Activated CD8-positive, alpha-beta T cell treated with anti-CD3 and anti-CD28 coated beads, Interleukin-2, amount 10 ng/mL, durations not matched to agents 7 days and 5 days (primary cell): ENCODE measurements at places on chromosomes 5 and 9.

DNA sequence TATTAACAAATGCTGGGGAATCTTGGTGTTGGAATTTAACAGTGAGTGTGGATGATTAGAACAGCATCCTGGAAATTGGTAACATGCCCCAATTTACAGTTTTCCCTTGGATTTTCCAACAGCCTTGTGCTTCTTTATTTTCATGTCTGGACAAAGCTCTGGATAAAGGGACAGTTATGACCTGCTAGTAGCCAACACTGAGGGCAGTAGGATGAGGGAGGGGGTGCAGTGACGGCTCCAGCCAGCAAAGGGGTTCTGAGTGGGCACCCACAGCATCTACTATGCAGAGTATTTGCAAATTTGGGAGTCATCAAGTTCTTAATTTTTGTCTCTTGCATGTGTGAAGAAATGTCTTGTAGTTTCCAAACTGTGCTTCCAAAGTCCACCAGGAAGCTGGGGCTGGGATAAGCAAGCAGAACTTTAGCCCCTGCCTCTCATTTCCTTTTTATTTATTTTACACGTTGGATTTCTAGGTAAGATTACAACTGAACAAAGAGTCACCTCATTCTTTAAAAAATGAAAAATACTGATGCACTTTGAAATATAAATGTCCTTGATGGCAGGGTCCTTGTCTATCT lies 63.0 kb upstream of the SELENOP start:
- DNase-seq: no peak

- no peak for DNase-seq
Observed at GRCh38 chr5:176497852-176498251, 39.4 kb downstream of the RNF44 start.

DNA sequence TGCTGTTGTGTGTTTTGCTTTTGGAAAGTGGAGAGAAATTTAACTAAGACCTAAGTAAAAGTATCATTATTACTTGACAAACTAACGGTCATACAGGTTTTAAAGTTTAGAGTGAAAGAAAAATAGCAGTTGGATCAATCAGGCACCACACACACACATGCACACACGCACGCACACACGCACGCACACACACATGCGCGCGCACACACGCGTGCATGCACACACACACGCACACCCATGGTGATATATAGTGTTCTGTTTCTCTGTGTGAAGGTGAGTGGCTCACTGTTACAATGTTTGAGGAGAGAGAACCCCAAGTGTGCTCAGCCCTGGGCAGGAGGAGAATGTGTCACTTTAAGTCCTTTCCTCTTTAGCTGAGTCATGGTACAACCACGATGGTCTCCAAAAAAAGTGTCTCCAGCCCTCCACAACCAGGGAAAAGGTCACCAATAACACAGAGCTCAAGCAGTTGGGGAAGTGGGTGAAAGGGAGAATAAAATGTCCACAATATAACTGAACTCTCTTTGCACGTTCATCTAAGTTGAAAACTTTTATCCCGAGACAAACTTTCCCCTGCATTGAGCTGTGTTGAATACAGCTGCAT lies 3.2 kb downstream of the ZNF366 start:
- DNase-seq: no peak

GRCh38 chr5:116881921-116882531 lies 307.4 kb upstream of the SEMA6A start:
- DNase-seq: no peak

DNA sequence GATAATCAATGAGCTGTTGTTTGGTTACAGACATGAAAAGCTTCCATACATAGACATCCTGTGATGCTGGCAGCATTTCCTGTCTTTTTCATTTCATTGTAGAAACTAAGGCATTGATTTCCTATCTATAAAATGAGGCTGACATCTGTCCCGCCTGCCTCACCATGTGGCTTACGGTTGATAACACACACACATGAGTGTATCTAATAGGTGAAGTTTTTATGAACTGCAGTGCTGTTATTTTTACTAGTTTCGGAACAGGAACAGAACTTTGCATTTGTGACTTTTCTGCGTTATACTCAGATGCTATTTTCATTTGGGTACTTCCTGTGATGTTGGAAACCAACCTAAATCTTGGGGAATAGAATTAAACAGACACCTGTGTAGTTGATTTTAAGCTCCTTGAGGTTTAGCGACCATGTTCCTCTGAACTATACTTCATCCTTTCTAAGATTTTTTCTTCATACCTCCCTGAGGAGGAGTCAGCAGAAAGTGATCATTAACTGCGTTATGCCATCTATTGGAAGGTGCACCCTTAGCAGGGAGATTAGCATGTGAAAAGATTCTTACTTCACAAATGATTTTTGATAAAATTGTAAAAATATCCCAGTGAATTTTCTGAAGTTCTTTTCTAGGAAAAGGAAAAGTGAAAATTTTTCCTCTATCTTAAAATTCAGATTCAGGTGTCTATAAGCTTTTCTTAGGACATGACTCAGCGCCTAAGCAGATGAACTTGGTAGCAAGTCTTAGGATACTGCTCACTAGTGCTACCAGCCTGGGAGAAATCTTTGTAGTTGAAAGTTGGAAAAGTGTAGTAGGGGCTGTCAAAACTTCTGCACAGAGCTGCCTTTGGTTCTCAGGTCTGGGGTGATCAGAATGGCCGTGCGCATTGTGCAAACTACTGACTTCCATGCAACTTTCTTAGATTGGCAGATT lies 134.5 kb downstream of the TRIO start:
- DNase-seq: no peak

DNA sequence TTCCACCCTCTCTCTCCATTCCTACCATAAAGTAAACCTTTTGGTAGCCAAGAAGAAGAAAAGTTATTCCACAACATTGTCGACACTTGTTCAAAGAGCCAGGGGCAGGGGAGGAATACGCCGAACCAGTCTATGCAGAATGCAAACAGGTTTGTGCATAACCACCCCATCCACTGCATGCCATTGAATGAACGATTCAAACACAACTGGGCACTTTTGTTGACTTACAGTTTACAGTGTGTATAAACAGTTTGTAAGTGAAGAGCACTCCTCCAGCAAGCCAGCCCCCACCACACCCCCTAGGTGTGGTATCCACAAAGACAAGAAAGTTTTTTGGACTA lies 6.8 kb upstream of the S1PR3 start:
- no peak for DNase-seq

GRCh38 chr9:123048748-123049147 lies 15.3 kb downstream of the GPR21 start:
- DNase-seq: no peak

DNA sequence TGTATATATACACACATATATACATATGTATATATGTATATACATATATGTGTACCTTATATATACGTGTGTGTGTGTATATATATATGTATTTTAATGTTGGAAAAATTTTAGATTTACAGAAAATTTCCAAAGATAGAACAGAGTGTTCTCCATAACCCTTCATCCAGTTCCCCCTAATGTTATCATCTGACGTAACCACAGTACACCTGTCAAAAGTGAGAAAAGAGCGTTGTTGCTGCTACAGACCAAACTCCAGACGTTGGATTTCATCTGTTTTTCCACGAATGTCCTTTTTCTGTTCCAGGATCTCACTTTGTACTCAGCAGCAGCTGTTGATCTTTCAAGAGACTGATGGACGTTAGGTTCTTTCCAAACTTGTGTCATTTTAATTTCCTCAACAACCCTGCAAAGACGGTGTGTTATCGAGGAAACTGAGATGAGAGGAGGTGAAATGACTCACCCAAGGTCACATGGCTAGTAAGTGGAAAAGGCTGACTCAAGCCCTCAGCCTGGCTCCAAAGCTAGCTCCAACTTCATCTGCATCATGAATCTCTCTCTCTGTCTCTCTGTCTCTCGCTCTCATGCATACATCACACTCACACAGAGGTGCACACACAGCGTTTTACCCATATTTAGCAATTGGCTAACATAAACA lies 17.0 kb upstream of the NTNG2 start:
- DNase-seq: no peak

GRCh38 chr5:71957292-71957898 lies 149.9 kb upstream of the MAP1B start:
- DNase-seq: no peak

GRCh38 chr9:12849486-12850003 lies 74.7 kb downstream of the LURAP1L start:
- no peak for DNase-seq

DNA sequence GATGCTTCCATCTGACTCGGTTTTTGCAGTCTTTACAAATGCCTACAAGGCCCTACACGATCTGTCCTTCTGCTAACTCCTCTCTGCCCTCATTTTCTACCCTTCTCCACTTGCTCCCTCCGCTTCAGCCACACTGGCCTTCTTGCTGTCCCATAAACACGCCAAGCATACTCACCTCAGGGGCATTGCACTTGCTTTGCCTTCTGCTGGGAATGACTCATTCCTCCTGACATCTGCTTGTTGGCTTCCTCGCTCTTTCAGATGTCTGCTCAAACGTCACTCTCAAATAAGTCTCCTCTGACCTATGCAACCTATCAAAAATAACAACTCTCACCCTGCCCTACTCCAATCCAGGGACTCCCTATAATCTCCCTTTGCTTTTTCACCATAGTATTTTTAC lies 28.2 kb downstream of the CDC25C start:
- DNase-seq: no peak

DNA sequence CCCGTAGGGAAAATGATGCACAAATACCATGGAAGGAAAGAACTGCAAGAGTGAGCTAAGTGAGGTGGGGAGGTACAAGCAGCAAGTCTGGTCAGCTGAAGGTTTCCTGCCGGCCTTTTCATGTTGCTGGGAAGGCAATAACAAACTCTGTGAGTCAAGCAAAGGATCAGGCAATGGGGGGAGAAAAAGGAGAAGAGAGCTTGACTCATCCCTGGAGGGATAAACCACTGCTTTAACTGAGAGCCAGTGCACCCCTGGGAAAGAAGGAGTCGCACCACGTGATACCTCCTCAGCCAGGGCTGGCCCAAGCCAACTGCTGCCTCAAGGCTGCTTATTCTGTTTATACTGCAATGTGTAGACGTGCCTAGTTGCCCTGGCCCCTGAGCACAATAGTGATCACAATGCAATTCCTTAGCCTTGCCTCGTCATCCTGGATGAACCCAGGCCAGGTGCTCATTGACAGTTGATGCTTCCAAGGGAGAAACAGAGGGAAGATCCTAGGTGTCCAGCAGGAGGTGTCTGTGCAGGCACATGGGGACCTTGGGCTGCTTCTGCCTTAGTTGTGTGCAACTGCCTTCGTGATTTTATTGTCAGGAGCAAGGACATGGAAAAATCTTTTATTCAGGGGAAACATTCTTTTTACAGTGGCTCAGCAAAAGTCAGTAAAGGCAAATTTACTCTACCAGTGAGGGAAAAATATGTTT lies 203.0 kb upstream of the TUT7 start:
- DNase-seq: no peak
